ENCODE measurements at places on chromosomes 13 and 19.

- DNase-seq, result no peak
Measured at GRCh38 chr19:6712231-6712630, 8.2 kb downstream of the C3 start.

GRCh38 chr19:23183251-23183650 is 66.4 kb downstream of the ZNF730 start:
- no peak for DNase-seq

DNA sequence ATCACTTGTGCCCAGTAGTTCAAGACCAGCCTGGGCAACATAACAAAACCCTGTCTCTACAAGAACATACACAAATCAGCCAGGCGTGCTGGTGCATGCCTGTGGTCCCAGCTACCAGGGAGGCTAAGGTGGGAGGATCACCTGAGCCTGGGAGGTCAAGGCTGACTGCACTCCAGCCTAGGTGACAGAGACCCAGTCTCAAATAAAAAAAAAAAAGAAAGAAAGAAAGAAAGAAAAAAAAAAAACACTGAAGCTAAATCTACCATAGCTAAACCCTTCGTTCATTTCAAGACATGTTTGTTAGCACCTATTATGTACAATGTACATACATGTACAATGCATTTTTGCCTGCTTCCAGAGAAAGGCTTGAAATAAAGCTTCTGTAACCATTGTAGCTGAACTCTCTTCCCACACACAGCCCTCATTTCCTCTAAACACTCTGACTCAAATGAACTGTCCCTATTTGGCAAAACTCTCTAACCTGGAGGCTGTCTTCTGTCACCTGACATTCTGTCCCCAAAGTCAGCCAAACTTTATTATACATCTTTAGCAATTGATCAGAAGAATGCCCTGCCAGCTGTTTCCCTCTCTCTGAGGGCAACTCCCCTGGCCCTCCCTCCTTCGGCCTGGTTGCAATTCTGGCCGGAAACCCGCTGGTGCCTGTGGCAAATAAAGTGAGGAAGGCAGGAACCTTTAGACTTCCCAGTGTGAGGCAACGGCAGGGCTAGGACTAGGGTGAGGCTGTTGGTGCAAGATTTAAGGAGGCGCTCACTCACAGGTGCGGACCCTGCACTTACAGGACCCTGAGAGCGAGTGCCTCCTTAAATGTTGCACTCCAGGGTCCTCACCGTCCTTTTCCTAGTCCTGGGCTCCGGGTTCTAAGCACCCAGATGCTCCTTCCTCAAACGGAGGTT is 1.8 kb downstream of the ETHE1 start:
- DNase-seq, result peak; percentile 79

DNA sequence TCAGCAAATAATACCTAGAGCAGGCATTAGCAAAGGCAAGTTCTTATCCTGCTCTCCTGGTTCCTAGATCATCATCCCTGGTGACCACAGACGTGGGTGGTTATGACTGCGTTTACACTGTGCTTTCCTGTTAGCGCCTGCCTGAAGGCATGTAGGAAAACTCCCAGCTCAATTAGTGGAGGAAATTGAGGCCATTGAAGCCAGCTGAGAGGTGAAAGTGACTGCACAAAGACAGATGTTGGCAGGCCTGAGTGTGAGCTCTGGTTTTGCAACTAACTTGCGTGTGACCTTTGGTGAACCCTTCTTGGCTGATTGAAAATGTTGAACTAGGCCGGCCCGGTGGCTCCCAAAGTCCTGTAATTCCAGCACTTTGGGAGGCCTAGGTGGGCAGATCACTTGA is 17.5 kb upstream of the NWD1 start:
- DNase-seq, result peak; percentile 76

GRCh38 chr13:73773168-73773549 is 361.0 kb downstream of the KLF12 start:
- no peak for DNase-seq

DNA sequence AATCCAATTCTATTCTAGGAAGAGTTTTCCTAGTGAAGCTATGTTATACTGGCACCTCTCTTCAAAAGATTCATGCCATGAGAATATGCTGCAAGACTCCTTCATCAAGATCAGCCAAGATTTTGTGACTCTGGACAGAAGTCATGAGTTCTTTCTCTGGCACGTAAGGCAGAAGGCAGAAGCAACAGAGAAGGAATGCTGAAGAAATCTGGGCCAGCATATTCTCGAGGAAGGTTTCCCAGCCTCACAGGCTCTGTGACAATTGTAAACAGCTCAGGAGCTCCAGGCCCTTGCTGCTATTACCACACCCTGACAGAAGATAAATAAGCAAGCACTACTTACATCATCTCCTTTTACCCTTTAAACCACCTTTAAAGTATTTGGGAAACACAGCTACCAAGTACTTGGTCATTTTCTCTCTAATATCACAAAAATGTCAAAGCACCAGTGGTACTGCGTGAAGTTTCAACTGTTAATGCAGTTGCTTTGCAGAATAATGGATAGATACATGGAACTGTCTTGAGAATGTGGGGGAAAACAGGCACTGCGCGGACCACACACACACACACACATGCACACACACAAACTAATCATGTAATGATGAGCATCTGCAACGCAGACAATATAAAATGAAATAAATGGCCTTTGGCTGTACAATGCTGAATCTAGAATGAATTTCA is 55.4 kb downstream of the INTS6 start:
- peak; percentile 42 for DNase-seq

DNA sequence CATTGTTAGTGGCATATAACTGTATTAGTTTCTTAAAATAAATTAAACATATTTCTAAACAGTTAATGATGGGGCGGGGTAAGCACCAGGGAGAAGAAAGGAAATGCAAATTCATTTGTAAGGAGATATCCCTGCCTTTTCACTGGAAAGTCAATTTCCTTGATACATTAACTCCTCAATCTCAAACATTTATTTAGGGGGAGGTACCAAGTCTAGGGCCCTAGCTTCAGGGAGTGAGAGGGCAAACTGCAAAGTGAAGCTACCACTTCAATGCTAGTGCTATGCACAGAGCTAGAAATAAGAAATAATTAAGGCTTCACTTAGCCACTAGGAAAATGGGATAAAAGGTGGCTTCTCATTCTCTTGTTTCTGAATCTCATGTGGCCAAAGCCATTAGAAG is 115.3 kb upstream of the FNDC3A start:
- DNase-seq, result no peak

GRCh38 chr13:44352202-44352601 is 21.4 kb upstream of the SERP2 start:
- DNase-seq, result no peak

GRCh38 chr19:2332341-2333026 is 4.0 kb downstream of the SPPL2B start:
- DNase-seq, result no peak

DNA sequence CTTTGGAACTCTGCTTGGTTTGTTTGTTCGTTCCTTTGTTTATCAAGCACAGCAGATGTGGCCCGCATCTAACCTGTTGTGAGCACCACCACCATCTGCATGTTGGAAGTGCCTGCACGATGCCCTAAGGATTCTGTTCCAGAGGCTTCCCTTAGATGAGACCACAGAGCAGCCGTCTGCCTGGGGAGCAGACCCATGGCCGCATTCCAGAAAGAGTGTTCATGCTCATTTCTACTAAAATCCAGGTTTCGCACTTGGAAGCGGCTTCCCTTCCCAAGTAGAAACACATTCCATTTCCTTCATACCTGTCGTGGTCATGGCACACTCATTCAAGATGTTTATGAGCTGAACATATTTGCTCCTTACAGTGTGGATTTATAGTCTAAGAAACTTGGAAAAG is 27.2 kb downstream of the COL4A2 start:
- DNase-seq, result peak; percentile 75

GRCh38 chr13:34620074-34620850 is 321.8 kb upstream of the NBEA start:
- no peak for DNase-seq

GRCh38 chr19:4609878-4610511 is 29.3 kb upstream of the TNFAIP8L1 start:
- DNase-seq, result no peak

- DNase-seq, result no peak
Measured at GRCh38 chr19:34431681-34432402, 3.7 kb downstream of the UBA2 start.

- no peak for DNase-seq
Measured at GRCh38 chr13:109897988-109898624, 111.7 kb upstream of the IRS2 start.

GRCh38 chr19:2625434-2625833 is 77.1 kb downstream of the GNG7 start:
- no peak for DNase-seq

GRCh38 chr13:114164681-114165429 is 14.2 kb upstream of the CFAP97D2 start:
- DNase-seq, result no peak

GRCh38 chr13:31905961-31906360 is 125.6 kb upstream of the FRY start:
- DNase-seq, result no peak

DNA sequence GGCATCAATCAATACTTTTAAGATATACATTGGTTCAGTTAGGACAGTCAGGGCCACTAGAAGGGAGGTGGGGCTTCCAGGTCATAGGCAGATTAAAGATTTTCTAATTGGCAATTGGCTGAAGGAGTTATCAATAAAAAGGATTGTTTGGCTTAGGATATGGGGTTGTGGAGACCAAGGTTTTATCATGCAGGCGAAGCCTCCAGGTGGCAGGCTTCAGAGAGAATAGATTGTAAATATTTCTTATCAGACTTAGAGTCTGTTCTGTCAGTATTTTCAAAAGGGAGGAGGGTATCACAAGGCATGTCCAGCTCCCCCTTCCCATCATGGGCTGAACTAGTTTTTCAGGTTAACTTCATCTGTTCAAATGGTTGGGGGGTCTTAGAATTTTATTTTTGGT is 77.4 kb upstream of the FARP1 start:
- no peak for DNase-seq

GRCh38 chr13:51802631-51803418 is 1.1 kb downstream of the DHRS12 start:
- DNase-seq, result no peak

DNA sequence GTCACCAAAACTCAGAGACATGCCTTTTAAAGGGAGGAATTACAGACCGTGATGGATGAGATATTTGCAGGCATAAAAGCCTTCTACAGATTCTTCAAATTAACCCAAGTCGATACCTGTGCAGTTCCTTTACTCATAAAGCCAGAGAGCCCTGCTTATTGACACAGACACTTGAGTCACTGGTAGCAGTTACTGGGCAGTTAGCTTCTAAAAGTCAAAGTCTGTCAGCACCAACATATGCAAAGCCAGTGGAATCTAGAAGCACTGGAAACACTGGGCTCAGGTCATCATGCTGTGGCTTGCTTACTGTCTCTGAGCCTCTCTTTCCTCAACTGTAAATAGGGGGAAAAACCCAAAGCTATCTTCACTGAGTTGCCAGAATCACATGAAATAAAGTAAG is 25.7 kb upstream of the LRCH1 start:
- DNase-seq, result no peak

GRCh38 chr19:49684251-49684982 is 5.0 kb upstream of the ADM5 start:
- peak; percentile 33 for DNase-seq

DNA sequence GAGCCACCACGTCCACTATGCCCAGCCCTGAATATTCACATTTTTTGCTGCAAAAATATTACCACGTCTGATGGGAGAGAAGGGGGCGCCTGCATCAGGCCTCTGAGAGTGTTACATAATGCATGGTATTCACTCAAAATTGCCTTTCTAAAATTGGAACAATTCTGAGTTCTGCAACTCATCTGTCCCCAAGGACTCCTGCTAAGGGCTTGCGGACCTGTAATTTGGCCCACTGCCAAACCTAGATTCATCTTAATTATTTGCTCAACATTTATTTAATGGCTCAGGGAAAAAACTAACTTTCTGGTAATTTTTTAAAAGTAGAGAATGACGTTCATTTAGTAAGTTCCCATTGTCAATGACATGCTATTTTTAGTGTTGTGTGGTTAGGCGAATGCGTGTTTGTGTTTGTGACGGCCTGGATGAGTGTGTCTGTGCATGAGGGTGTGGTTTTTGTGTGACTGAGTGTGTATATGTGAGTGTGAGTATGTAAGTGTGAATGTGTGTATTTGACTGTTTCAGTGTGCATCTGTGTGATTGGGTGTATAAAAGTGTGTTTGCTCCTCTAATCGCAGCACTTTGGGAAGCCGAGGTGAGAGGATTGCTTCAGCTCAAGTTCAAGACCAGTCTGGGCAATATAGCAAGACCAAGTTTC is 8.8 kb downstream of the INAFM1 start:
- DNase-seq, result no peak

DNA sequence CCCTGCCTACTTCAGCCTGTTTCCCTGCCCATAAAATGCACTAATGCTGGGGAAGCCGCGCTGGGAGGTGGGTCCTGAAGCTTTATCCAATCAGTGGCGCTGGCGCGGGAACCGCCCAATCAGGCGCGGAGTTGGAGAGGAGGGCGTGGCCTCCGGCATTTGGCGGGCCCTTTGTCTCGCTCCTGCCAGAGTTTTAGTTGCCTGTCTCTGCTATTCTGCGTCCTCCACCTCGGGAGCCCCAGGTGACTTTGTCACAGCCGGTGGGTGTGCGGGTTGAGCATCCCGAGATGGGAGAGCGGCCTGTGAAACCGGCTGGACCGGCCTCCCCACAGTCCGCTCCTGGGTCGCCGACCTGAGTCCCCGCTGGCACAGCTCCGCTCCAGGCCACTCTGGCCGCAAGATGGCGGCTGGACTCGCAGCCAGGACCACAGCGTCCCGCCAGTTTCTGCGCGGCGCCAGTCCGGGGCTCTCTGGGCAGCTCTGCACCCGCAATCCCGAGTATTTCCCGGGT is 30.7 kb upstream of the ZNF429 start:
- peak; percentile 60 for DNase-seq

GRCh38 chr19:4660993-4661392 is 9.1 kb downstream of the MYDGF start:
- DNase-seq, result peak; percentile 16

DNA sequence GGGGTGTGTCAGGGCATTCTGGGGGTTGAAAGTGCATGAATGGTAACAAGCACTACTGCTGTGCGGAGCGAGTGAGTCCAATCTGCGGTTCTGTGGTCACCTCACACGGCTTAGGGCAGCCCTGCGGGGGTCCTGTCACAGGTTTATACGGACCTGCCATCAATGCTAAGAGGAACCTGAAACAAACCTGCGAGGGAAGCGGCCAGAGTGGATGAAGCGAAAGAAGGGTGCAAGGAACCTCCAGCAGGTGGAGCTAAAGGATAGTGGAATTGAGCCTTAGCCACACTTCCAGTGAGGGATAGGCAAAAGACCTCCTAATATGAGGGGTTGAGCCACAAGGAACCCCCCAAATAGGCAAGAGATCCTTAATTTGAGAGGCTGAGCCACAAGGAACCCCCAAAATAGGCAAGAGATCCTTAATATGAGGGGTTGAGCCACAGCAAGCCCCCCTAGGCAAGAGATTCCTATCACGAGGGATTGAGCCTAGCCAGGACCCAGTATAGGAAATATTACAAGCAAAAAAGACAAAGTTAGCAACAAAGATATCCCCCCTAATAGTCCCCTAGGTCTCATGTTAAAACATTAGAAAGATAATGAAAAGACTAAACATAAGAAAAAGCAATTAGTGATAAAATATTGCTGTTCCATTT is 6.3 kb upstream of the ZNF69 start:
- DNase-seq, result peak; percentile 59
